ENCODE measurements at places on chromosomes 2 and 18.

- DNase-seq = no peak
These were observed 10.0 kb upstream of the DUSP19 start for GRCh38 chr2:183068561-183068960.

GRCh38 chr2:226508005-226508404 is 291.6 kb downstream of the IRS1 start:
- DNase-seq = no peak

- DNase-seq = peak; percentile 4
These were observed 161.0 kb upstream of the ZFP36L2 start for GRCh38 chr2:43387092-43388062.

- DNase-seq = peak; percentile 65
These were observed 3.8 kb upstream of the RPS7 start for GRCh38 chr2:3571284-3571683.

- no peak for DNase-seq
These were observed 398.7 kb upstream of the SALL3 start for GRCh38 chr18:78580835-78581339.

DNA sequence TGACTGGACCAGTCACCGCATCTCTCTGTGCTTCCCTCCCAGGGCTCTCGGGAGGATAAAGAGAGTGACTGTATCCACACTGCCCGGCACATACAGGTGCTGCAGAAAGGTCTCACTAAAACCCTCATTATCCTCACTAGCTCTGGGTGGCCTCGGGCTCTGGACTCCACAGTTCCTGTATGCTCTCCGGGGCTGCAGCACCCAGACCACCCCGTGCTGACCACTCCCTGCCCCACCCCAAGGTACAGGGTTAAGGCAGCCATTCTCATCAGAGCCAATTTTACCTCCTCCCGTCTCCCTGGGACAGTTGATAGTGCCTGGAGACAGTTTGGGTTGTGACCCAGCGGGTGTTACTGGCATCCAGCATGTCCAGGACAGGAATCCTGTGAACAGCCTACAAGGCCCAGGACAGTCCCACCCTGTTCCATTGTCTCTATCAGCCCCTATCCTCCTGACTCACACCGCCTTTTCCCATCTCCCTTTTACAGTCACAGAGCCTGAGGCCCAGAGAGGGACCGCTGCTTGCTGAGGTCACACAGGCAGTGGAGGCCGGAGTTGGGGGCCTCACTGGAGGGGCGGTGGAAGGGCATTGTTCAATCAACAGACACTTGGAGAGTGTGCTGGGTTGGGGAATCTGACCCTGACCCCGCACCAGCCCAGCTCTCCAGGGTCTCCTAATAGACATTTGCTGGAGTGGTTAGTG is 1.7 kb downstream of the ZAP70 start:
- DNase-seq = no peak

DNA sequence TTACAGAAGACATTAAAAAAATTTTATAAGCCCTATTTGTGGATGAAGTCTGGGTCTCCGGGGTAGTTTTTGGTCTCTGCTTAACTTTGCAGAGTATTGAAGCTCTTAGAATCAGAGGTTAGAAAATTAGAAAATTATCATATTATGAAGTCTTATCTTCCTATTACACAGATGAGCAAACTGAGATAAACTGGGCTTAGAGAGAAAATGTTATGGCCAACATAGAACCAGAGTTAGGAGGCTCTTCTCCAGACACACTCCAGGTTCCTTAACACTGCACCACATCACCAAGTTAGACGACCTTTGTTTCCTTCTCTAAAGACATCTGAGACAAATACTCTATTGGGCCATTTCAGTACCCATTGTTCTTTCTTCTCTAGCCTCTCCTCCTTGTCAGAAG is 36.7 kb upstream of the NEB start:
- DNase-seq = no peak

- DNase-seq = peak; percentile 27
These were observed 47.1 kb upstream of the CCDC150 start for GRCh38 chr2:196592331-196592910.

DNA sequence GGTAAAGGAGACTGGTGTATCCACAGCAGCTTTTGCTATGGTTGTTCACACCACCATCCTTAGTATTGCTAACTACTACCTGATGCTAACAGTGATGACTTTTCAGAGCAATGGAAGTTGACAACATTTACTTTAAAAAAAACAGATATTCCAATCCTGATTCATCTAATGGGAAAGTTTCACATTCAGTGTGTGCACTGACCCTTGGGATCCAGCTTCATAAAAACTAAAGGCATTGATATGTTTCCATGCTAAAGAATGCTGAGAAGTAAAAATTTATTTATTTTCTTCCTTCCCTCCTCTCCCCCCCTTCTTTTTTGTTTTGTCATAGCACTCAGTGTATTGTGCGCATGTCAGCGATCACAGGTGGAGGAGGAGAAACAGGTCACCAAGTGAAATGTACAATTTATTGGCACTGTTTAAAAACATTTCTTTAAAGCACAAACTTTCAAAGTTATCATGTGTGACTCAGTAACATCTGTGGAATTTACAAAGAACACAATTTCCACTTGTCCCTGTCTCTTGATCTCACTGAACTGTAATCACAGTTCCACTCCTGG is 229.9 kb downstream of the ALK start:
- no peak for DNase-seq

GRCh38 chr2:132595693-132596092 is 74.3 kb downstream of the LYPD1 start:
- DNase-seq = no peak

DNA sequence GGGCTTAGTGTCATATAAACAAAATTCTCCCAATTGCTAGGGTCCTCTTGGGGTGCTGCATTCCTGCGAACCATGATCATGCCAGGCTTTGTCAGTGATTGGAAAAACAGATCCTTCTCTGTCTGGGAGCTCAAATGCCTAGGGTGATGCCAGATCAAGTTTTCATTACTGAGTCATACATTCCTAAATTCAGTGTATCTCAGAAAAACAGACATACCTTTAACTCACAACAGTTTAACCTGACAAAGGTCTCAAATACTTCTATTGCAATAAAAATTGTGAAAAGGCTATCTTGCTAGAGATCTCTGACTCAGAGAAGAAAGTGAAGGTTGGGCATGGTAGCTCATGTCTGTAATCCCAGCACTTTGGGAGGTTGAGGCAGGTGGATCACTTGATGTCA is 86.9 kb downstream of the SH3YL1 start:
- DNase-seq = peak; percentile 85

DNA sequence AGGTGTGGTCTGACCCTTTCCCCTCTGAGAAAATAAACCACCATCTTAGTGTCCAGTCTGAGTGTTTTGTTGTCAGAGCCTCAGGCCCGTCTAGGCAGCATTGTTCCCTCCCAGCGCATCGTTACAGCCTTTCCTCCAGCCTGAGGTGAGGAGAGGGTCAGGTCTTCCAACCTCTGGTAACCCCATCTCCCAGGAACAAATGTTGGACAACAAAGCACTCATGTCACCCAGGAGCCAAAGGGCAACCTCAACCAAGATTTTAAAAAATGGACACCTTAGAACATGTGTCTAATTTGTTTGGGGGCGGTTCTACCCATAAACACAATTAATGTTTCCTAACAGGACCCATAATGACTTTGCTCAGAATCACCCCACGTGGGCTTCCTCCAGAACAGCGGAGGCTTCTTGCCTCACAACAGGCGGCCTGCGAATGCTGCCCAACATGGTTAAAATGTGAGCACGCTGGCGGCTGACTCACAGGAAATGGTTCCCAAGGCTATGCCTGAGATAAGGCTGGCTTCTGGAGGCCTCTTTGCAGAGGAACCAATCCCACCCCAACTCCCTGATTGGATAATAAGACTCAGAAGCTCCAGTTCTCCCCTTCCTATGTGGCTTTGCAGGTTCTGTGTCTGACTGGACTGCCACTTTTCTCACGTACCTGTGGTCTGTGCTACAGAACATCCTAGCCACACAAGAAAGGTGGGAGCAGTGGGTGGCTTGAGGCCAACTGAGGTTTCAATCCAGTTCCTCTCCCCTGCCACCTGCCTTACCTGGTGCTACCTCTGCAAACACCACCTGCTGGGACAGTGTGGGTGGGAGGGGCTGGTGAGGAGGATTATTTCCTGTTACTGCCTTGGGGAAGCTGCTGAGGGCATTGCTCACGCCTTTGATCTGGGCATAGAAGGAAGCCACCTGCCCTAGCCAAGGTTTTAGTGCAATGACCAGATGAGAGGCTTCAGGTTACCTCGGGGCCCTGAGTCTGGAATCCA is 108.8 kb downstream of the B3GNT2 start:
- peak; percentile 18 for DNase-seq

- DNase-seq = no peak
These were observed 19.8 kb upstream of the MARCHF4 start for GRCh38 chr2:216392018-216392562.

DNA sequence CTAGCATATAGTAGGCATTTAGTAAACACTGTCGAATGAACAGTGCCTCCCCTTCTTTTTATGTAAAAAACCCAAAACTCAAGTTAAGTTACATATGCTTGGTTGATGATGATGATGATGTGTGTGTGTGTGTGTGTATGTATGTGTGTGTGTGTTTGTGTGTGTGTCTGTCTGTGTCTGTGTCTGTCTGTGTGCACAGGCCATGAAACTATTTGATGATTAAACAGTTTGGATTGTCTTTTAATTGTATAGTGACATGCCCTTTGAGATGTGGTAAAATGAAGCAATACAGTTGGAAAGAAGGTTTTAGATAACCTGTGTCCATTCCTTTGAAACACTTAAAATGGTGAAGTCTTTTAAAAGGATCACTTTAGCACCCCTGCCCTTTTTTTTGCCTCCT is 105.6 kb downstream of the MAP4K4 start:
- DNase-seq = peak; percentile 54

- peak; percentile 92 for DNase-seq
These were observed 69.3 kb upstream of the MCFD2 start for GRCh38 chr2:46984642-46985476.

DNA sequence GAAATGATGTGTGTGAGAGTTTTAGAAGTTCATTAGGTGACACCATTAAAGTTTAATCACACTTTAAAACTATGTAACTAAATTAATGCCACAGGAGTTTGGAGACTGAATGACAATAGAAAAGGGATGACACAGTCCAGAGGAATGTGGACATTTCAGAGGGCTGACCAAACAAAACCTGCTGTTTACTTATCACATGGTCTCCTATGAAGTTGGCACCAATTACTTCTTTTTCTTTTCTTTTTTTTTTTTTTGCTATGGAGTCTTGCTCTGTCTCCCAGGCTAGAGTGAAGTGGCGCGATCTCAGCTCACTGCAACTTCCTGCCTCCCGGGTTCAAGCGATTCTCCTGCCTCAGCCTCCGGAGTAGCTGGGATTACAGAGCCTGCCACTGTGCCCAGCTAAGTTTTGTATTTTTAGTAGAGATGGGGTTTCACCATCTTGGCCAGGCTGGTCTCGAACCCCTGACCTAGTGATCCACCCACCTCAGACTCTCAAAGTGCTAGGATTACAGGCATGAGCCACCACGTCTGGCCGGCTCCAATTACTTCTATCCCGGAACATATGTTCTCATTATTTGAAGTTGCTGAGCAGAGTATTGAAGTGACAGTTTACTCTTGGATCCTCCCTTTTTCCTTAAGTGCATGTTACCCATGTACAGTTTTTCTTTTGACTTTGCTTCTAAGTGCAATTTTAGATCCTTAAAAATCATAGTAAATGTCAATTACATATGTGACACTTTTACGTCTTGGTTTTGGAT is 4.3 kb downstream of the AGPS start:
- peak; percentile 50 for DNase-seq

GRCh38 chr2:235146871-235147565 is 195.2 kb downstream of the SH3BP4 start:
- DNase-seq = no peak

- DNase-seq = no peak
These were observed 40.3 kb downstream of the SRBD1 start for GRCh38 chr2:45570671-45571334.

GRCh38 chr2:199370150-199370780 is 87.5 kb downstream of the SATB2 start:
- no peak for DNase-seq

DNA sequence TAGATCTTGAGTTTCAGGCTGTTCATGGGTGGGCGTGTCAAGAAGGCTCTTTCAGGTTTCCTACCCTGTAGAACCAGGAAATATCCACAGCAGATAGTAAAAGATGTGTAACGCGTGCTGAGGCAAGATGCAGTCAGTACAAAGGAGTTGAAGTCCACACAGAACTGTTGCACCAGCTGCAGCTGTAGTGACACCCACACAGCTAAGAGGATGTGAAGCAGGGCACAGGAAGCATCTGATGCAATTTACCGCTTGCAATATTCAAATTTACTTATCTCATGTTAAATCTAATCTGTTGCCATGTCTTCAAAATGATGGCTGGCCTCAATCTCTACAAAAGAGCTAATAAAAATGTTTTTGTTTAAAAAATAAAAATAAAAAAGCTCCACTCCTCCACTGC is 132.8 kb downstream of the ARHGAP15 start:
- DNase-seq = no peak

DNA sequence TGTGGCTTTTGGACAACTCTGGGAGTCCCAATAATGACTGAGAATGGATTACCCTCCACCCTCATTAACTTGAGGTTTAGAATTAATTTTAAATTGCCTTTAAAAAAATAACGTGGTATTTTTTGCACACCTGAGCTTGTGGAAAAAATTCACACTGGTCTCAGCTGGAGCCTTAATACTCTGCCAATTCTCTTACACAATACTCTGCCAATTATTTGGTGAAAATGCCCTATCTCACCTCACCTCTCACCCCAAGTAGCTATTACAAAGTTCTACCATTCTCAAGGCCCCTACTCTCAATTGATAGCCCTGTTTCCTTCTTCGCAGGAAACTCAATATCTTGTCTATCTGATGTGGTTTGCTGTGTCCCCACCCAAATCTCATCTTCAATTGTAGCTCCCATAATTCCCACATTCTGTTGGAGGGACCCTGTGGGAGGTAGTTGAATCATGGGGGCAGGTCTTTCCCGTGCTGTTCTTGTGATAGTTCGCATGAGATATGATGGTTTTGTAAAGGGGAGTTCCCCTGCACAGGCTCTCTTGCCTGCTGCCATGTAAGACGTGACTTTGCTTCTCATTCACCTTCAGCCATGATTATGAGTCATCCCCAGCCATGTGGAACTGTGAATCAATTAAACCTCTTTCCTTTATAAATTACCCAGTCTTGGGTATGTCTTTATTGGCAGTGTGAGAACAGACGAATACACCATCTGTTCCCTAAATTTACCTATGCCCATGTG is 27.4 kb upstream of the C2orf69 start:
- DNase-seq = no peak

All from mammary epithelial cell (primary cell).